ENCODE measurements at places on chromosomes 2 and 18.
A peak's percentile ranks its signal among the peaks of the same experiment; 100 is the strongest.

GRCh38 chr18:42536442-42536841 is 579.0 kb downstream of the RIT2 start:
- no peak for DNase-seq

DNA sequence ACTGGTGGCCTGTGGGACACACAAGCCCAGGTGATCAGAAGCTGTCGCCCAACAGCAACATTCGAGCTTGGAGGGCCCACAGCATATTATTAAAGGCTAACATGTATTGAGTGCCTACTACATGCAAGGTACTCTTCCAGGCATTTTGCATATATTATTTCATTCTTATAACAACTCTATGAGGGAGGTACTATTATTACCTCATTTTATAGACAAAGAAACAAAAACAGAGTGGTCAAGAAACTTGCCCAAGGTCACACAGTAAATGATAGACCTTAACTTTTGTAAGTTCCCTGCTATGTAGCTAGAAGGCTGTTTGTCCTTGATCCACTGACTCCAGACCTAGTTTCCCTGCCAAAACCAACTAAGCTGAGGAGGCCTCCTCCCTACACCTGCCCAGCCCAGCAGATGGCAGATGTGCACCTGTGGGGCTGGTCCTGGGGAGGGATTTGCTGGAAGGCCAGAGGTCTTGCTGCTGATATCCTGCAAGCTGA is 35.7 kb downstream of the KANSL3 start:
- DNase-seq = no peak

DNA sequence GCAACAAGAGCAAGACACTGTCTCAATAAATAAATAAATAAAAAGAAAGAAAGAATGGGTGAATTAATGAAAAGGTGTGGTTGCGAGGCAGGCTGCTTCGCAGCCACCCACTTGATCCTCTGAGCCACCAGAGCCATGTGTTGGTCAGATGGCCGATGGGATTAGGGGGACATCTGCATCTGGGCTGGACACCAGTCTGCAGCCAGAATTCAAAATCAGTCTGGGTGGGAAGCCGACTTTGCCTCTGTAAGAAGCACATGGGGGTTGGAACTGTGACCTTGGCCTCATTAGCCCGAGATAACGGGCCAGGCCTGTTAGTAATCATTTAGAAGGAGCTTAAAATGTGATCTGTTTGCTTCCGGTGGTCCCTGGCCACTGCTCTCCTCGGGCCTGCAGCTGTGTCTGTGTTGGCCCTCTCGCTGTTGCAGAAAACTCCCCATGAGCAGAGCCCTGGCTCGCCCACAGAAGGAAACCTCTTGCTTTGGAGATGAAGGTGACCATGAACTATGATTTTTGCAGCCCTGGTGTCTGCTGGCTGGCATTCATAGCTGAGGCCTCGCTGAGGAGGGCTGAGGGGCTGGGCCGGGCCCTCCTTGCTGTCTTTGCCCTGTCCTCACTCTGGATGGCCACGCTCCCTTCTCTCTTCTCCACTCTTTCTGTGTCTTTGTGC is 94.4 kb downstream of the DYSF start:
- DNase-seq = no peak

- no peak for DNase-seq
Measured at GRCh38 chr2:234710587-234710986, 213.7 kb upstream of the ARL4C start.

- no peak for DNase-seq
Measured at GRCh38 chr2:27802547-27802946, 31.0 kb downstream of the MRPL33 start.

DNA sequence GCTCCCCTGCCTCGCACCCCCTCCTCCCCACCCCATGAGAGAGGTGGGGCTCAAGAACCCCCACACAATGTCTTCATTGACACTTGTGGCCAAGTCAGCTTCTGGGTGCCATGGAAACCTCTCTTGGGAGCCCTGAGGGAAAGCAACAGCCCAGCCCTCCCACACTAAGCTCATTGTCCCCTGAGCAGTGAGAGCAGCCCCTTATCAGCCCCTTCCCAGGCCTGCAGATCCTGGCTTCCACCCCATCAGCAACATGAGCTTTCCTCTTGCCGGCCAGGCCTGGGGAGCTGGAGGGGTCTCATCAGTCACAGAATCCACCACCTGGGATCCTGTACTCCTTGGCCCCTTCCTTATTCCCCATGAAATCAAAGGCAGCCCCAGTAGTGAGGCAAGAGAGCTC is 107.8 kb upstream of the ST3GAL5 start:
- DNase-seq = no peak

GRCh38 chr2:178191511-178191910 is 2.8 kb upstream of the OSBPL6 start:
- no peak for DNase-seq

GRCh38 chr2:234858790-234859329 is 93.0 kb upstream of the SH3BP4 start:
- no peak for DNase-seq

- DNase-seq = peak; percentile 11
Measured at GRCh38 chr18:10973567-10974203, 175.7 kb downstream of the PIEZO2 start.

- DNase-seq = peak; percentile 10
Measured at GRCh38 chr18:11251891-11252270, 102.5 kb upstream of the PIEZO2 start.

- DNase-seq = no peak
Measured at GRCh38 chr2:124187948-124188347, 162.9 kb downstream of the CNTNAP5 start.

GRCh38 chr2:75226617-75227016 is 27.3 kb upstream of the TACR1 start:
- DNase-seq = no peak

DNA sequence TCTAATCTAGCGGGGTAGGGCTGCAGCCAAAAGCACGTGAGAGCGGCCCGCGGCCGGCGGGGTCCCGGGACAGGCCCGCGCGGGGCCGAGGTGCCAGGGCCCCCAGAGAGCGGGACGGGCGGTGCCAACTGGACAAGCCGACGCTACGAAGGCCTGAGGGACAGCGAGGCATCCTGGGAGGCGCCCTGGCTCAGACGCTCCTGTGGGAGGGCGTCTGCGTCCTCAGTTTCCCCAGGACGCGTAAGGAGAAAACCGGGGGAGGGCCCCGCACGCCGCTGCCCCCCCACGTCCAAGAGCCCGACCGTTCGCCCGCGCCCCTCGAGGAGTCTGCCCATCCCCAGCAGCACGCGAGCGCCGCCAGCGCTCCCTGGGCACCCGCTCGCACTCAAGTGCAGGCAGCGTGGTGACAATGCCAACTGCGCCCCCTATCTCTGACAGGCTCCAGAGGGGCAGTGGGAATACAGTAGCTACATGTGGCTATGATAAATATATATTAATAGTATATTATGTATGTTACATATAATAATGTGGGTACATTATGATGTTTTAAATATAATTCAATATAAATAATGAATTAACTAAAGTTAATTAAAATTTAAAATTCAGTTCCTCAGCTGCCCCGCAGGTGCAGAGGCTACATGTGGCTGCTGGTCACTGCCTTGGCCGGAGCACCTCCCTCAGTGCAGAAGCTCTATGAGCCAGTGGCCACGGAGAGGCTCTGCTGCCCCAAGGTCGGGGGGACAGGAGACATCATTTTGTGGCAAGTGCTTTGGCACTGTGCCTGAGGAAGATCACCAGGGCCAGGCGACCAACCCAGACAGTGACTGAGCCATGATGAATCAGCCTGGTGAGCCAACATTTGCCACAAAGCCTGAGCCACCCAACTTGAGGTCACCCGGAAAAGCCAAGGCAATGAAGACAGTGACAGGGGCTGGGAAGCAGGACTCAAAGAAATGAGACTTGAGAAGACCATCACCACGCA is 5.5 kb upstream of the SFT2D3 start:
- DNase-seq = peak; percentile 88

DNA sequence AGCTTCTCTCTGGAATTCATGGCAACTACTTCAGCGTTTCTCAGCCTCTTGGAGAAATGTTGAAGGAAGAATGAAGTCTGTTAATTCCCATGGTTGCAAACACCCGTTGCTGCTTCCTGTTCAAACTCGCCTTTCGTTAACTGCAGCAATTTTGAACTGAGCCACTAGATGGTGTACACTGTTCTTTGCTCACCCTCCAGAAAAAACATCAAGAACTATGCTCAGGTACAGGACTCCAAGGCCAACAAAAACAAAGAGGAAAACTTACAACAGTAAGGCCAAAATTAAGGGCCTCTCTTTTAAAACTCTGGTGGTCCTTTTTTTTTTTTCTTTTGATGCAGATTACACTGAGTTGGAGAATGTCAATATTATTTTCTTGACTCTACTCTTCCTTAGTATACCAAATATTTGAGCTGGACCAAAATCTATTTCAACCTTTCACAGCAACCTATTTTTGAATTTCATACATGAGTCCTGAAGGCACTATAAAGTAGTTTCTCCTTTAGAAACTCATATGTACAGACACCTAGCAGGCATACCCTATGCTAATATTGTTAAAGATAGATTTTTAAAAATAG is 58.2 kb downstream of the KLHL14 start:
- DNase-seq = peak; percentile 69

DNA sequence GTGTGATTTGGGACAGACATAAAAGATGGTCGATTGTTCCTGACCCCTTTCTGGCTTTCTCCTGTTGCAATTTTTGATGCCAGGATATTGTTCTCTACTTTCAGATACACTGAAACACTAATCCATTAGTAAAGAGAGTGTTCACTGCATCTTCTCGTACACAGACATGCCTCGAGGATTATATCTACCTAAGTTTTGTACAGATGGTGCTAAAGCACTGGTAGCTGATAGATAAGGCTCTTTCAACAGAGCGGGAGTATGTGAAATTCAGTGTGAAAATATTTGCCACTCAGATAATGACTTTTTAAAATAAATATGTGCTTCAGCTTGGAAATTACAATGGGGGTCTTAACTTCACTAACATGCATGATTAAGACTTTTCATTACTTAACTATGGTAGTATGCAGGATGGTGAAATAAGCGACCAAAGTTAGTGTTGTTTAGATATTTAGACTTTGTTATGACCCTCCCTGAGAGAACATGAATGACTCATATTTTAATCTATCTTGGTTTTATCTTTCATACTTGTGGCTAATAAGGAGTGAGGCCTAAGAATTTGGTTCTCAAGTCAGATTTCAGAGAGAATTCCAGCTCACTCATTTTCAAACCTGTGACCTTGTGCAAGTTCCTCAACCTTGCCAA is 474.9 kb downstream of the NRXN1 start:
- no peak for DNase-seq

DNA sequence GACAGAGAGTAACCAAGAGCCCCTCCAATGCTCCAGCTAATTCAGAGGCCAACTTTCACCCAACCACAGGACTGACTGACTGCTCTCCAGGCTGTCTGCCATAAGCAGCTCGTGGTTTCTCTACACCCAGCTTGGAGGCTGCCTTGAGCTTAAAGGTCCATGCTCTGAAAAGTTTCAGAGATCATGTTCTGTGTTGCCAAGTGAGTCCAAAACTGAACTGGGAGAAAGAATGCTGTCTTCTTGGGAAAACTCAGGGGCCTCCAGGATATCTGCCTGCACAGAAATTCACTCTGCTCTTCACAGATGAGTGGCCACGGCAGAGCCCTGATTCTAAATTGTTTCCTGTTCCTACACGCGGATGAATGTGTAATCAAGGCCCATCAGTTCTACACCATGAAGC is 51.1 kb downstream of the LPIN2 start:
- DNase-seq = no peak

All from lung microvascular endothelial cell (primary cell).